ENCODE measurements at places on chromosomes 4 and X.

GRCh38 chrX:124016825-124017224 is 55.3 kb downstream of the STAG2 start:
- no peak for DNase-seq

DNA sequence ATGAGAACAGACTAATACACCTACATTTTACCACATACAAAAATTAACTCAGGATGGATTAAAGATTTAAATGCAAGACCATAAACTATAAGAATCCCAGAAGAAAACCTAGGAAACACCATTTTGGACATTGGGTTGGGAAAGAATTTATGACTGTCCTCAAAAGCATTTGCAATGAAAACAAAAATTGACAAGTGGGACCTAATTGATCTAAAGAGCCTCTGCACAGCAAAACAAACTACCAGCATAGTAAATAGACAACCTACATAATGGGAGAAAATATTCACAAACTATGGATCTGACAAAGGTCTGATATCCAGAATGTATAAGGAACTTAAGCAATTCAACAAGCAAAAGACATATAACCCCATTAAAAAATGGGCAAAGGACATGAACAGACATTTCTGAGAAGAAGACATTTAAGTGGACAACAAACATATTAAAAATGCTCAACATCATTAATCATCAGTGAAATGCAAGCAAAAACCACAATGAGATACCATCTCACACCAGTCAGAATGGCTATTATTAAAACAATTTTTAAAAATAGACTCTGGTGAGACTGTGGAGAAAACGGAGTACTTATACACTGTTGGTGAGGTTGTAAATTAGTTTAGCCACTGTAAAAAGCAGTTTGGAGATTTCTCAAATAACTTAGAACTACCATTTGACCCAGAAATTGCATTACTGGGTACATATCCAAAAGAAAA is 221.7 kb upstream of the DIPK2B start:
- no peak for DNase-seq

DNA sequence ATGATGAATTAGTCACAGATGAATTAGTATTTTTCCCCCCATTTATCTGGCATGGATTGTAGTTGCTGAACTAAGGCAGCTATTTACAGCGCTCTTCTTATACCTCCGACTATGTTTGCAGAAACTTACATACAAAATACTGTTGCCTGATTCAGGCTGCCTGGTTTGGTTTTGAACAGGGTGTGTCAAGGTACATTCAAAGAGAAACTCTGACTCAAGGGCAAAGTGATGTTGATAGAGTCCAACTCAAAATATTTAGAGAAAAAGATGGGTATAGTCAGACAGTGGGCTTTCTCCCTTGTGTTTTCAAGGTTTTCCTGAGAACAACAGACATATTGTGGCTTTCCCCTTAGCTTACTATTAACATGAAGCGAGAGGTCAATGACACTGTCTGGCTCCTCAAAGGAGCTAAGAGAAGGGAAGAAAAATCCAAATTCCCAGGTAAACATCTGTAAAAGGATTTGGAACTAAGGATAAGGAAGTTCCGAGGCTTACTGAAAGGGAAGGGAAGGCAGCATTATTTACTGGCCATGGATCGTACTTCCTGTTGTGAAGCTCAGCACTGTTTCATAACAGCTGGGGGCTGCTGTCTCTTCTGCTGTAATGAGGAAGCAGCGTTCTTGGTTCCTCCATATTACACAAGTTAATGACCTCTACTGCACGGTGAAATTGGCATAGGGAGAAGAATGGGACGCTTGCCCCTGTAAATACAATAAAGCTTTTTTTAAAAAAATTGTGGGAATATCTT is 30.9 kb downstream of the FAM9C start:
- no peak for DNase-seq

DNA sequence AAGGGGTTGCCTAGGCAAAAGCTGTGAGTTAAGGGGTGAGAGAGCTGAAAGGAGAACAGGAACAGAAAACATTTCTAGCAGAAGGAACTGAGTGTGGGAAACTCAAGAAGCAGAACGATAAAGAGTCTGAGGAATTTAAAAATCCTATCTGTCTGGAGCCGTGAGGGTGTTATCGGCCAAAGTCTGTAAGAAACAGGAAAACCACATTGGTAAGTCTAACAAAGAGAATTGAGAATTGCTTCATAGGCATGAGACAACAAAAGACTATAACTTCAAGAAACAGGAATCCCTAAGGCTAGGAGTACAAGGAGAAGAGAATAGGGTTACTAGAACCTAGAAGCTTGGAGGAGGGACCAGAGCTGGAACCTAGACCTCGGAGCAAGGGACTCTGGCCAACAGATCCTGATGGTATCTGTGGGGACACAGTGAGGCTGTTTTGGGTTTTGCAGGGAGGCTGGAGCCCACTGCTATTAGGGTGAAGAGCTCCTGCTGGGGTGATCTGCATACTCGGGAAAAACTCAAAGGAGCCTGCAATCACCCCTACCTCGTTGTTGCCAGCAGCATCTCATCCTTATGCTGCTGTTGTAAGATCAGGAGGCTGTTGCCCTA is 175.6 kb downstream of the FBXO8 start:
- no peak for DNase-seq

DNA sequence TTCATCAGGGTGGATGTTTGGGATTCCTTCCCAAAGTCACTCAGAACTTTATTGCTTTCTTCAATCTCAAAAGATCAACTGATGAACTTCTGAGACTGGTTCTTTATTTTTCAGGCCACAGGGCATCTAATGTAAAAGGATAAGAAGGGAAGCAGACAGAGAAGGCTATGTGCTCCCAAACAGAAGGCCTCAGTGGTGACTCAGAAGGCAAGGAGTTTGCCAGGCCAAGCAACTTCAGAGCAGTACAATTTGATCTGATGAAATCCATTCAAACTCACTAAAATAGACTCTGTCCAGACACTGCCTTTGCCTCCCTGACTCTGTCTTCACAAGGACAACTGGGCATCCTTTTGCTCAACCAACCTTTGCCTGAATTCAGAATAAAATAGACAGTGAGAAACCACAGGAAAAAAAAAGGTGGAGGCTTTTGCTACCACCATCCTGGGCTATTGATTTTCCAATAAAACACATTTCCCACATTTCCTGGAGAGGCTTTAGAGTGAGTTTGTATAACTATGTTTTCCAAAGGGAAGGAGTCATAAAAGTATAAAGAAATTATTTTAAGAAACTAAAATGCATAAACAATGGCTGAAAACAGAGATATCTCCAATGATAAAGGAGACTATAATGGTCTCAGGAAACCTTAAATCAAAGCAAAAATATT is 55.2 kb downstream of the ARHGEF6 start:
- DNase-seq = no peak

- DNase-seq = no peak
Observed at GRCh38 chr4:11149612-11150259, 279.0 kb downstream of the HS3ST1 start.

- DNase-seq = no peak
Observed at GRCh38 chr4:15075875-15076274, 73.6 kb downstream of the CPEB2 start.

DNA sequence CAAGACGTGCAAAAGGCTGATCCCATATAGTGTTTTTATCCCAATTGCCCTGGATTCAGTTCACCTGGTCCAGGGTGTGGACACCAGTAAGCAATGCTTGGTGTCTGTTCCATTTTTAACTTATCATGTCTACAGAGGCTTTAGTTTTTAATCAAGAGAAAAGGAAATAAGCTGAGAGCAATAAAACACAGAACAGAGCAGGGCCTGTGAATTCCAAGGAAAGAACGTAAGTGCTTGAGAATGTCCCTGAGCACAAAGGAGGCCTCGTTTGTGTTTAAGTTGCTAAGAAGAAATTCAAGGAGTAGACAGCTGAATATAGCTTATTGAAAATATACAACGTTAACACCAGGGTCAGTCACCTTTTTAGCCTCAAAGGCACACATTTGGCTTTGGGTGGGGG is 191.3 kb downstream of the GPC3 start:
- no peak for DNase-seq

DNA sequence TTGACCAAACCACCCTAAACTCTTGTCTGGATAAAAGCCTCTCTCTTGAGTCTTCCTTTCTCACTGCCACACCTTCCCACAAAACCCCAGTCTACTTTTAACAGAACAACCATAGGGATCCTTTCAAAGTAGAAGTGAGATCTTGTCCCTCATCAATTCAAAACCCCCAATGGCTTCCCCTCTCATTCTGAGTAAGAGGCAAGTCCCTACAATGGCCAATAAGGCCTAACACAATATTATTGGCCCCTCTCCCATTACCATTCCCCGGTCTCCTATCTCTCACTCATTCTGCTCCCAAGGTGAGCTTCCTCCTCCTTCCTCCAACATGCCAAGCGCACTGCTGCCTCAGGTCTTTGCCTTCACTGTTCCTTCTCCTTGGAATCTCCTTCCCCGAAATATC is 57.1 kb downstream of the REELD1 start:
- no peak for DNase-seq

GRCh38 chrX:140297273-140297672 is 207.6 kb downstream of the SOX3 start:
- no peak for DNase-seq

GRCh38 chrX:19673375-19674040 is 158.2 kb upstream of the MAP3K15 start:
- no peak for DNase-seq

DNA sequence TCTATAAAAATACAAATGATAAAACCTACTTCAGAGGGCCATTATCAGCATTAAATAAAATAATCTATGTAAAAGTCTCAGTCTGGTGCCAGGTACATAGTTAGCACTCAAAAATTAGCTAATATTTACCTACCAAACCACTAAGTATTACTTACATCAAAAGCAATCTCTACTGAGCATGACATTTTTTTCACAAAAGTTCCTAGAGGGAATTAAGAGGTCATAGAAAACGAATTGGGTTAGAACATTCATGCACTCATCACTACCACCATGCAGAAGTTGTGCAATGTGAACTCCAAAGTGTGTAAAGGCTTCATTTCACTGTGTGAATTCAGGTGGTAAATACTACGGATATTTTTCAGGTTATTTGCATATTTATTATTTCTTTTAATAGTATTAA is 209.5 kb upstream of the FGF13 start:
- DNase-seq = no peak

DNA sequence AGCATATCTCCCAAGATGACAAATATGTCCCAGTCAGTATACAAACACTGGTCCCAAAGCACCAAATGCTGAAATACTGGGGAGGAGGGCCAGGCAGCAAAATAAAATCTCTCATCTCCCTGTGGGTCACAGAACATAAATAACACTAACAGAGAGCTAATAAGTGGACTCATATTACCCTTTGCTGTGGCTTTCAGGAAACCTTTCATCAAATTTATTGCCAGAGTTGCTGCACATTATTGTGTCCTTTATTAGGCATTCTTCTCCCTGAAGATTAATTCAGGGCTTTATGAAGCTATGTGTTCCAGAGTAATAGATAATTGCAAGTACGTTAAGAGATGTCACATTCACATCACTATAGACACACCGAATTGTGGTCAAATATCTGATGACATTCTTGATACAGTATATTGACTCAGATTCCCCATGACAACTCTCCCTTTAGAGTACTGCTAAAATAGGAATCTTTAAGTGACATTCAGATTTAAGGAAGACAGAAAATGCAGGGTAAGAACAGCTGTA is 124.1 kb upstream of the PRR32 start:
- no peak for DNase-seq

DNA sequence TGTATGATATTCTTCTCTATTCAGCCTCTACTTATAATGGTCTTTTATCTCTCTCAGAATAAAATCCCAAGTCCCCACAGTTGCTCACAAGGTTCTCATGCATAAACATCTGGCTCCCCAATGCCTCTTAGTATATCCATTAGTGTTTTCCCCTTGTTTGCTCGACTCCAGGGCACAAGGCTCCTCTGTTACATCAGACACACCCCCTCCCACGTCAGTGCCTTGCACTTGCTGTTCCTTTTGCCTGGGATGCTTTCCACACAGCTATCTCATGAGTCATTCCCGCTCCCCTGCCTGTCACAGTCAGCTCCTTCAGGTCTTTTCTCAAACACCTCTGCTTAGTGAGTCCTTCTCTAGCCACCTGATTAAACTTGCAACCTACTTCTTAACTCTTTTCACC is 260.2 kb downstream of the IL1RAPL1 start:
- DNase-seq = no peak

DNA sequence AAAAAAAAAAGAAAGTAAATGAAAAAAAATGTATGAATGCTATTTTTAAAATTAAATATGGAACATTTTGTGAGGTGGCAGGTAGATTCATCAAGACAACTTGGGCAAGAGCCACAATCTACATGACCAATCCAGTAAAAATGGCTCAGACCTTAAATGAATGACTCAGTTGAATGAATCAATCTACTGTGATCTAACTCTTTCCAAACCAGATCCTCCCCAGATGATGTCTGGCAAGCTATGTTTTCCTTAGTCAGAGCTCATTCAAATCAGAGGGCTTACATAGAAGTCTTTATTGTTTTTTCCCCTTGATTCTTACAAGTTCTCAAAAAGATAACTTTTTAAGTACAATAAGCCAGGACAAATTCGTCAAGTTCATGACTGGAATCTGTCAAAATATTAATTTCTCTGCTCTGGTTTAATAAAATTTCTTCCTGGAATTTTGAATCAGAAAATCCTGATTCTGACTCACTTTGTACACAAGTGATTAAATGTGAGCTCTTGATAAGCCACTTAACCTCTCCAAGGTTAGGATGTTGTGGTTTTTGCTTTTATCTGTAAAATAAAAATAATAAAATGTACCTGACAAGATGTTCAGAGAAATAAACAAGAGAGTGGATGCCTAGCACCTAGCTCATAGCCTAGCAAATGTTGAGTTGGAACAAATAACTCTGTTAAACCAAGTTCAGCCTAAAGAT is 105.6 kb upstream of the SMIM31 start:
- DNase-seq = no peak

DNA sequence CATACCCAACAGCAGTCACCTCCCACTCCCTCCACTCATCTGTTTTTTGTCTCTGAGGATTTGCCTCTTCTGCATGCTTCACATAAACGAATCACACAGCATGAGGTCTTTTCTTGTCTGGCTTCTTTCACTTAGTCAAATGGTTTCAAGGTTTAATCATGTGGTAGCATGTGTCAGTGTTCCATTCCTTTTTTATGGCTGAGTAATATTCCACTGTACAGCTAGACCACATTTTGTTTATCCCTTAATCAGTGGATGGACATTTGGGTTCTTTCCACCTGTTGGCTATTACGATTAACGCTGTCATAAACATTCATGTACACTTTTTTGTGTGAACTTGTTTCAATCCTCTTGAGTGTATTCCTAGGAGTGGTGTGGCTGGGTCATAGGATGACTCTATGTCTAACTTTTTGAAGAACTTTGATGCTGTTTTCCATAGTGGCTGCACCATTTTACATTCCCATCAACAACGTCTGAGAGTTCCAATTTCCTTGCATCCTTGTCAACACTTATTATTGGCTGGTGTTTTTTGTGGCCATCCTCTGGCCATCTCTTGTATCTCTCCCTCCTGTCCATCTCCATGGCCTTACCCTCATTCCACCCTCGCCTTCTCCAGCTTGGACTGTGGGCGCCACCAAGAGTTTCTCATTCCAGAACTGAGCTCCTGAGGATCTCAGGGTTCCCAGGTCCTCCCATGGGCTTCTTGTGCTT is 12.4 kb upstream of the NSG1 start:
- no peak for DNase-seq

- DNase-seq = no peak
Observed at GRCh38 chr4:74030285-74030684, 8.2 kb downstream of the CXCL3 start.

GRCh38 chrX:23263892-23264291 is 70.8 kb upstream of the PTCHD1 start:
- DNase-seq = no peak

Measured in CD4-positive, alpha-beta T cell (primary cell).